AML-193 (cell line): ENCODE measurements at places on chromosomes 5 and 9.

DNA sequence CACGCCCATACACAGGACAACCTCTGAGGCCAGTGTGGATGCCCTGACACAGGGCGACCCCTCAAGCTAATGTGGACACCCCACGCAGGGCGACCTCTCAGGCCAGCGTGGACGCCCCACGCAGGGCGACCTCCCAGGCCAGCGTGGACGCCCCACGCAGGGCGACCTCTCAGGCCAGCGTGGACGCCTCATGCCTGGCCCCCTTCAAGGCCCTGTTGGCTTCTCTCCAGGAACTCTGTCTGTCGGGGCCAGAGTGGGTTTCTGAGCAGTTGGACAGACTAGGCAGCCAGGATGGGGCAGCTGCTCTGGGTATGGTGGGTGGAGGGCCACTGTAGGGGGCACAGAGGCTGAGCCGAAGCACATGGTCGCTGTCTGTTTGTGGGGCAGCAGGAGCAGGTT is 47.4 kb downstream of the LMX1B start:
- no peak for DNase-seq

- DNase-seq = no peak
These were observed 377.7 kb downstream of the FGF10 start for GRCh38 chr5:44011518-44011917.

DNA sequence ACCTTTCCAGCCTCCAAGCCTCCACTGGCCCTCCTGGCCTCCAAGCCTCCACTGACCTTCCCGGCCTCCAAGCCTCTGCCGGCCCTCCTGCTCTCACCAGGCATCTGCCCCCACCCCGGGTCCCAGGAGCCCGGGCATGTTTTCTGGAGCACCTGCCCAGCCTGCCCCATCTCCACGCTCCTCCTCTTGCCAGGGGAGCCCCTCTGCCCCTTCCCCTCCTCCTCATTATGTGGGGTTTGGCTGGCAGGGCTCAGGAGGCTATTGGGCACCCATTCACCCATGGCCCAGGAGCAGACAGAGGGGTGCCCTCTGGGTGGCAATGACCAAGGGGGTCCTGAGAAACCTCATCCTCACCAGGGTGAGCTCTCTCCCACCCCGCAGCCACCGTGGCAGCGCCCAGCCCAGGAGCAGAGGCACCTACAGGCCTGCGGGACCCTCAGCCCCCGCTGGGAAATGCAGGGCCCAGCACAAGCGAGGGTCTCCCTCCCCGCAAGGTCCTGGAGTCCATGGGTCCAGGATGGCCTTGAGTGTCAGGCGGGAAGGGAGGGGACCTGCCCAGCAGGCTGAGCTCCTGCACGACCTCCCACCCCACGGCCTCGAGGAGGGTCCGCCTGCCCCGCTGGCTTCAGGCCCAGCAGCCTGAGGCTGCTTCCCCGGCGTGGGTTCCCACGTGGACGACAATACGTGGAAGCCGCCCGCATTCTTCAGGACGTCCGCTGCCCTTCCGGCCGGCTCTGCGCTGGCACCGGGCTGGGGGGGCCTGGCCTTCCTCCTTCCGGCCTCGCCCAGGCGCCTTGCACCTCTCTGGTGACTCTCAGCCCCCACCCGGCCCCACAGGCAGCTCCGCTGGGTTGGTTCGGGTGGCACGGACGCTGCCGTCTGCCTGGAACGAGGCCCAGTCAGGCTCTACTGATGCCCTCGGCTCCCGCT is 51.4 kb upstream of the NRARP start:
- no peak for DNase-seq

DNA sequence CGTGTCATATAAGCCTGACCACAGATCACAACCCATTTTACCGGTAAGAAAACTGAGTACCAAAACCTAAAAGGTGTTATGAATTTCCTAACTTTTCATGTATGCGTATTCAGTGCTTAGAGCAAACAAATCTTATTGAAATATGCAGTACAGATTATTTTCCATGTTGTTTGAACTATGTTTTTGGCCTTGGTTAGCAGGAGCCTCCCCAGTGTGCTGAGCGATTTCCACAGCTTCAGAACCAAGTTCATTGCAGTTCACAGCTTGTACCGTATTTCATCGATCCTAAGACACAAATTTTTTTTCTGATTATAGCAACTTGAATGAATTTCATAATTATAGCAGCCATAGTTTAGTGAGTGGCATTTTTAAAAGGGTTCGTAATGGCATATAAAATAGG is 13.7 kb downstream of the ADAMTSL1 start:
- no peak for DNase-seq

- DNase-seq = no peak
These were observed 285.2 kb downstream of the DMRTA1 start for GRCh38 chr9:22731786-22732185.

DNA sequence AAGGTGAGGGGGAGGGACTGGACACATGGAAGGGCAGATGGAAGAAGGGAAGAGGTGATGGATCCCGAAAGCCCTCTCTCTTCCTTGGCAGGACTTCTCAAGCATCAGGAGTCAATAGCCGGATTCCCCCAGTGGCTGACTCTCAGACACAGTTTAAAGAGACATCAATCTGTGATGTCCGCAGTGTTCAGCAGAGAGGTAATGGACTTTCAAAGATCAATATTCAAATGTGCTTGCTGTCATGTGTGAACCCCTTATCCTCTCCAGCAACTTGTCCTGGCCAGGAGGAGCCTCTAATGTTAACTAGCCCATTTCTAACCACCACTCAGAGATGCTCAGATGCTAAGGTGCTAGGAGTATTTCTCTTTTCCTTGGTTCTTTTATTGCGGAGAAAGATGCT is 392.2 kb downstream of the IRX1 start:
- DNase-seq = no peak

GRCh38 chr9:73167614-73168013 is 15.9 kb downstream of the ANXA1 start:
- DNase-seq = no peak
